ENCODE measurements at places on chromosomes 7 and 10. TPM values are rescaled to one million over a fixed set of nuclear protein-coding genes. Genes with fewer than 3 reads are reported as not detected.
A peak's percentile ranks its signal among the peaks of the same experiment; 100 is the strongest.

SFXN2 gene
- 15.9 TPM for total RNA-seq

DNA sequence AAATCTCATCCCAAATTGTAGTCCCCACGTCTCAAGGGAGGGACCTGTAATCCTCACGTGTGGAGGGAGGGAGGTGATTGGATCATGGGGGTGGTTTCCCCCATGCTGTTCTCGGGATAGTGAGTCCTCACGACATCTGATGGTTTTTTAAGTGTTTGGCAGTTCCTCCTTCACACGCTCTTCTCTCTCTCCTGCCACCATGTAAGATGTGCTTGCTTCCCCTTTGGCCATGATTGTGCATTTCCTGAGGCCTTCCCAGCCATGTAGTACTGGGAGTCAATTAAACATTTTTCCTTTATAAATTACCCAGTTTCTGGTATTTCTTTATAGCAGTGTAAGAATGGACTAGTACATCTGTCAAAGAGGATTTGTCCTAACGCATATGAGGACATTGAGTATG lies 59.5 kb downstream of the RGS10 start:
- H3K36me3 ChIP-seq, result no peaks in the 10 kb centered on the region
- H3K27me3 ChIP-seq, result peaks cover 56% of the 10 kb centered on the region
- H3K4me1 ChIP-seq, result peaks cover 11% of the 10 kb centered on the region
- H3K4me3 ChIP-seq, result no peak overlapping the region
- H3K27ac ChIP-seq, result no peak overlapping the region

GRCh38 chr10:80540981-80541750 lies 3.5 kb downstream of the SH2D4B start:
- peaks cover 6% of the 10 kb centered on the region for H3K27me3 ChIP-seq
- no peak overlapping the region for H3K4me3 ChIP-seq
- DNase-seq, result no peak
- peaks cover 4% of the 10 kb centered on the region for H3K36me3 ChIP-seq

GRCh38 chr7:139114018-139114417 lies 4.5 kb upstream of the ZC3HAV1 start:
- no peak for DNase-seq
- H3K27me3 ChIP-seq, result peaks cover 22% of the 10 kb centered on the region
- H3K4me1 ChIP-seq, result peaks cover 17% of the 10 kb centered on the region
- no peaks in the 10 kb centered on the region for H3K36me3 ChIP-seq
- H3K4me3 ChIP-seq, result no peak overlapping the region
- H3K27ac ChIP-seq, result no peak overlapping the region

- H3K4me3 ChIP-seq, result peak overlapping the region; percentile 64
- DNase-seq, result no peak
- no peaks in the 10 kb centered on the region for H3K27me3 ChIP-seq
- H3K4me1 ChIP-seq, result peaks cover 80% of the 10 kb centered on the region
- peaks cover 10% of the 10 kb centered on the region for H3K36me3 ChIP-seq
These were observed 118.2 kb downstream of the CUX1 start for GRCh38 chr7:101935521-101936141.
